RCC 7860 (cell line): ENCODE measurements at places on chromosomes 5 and 9.

- peak; percentile 37 for DNase-seq
These were observed 60.7 kb upstream of the IFNE start for GRCh38 chr9:21542787-21543186.

- no peak for DNase-seq
These were observed 58.8 kb upstream of the IGFBPL1 start for GRCh38 chr9:38482918-38483592.

DNA sequence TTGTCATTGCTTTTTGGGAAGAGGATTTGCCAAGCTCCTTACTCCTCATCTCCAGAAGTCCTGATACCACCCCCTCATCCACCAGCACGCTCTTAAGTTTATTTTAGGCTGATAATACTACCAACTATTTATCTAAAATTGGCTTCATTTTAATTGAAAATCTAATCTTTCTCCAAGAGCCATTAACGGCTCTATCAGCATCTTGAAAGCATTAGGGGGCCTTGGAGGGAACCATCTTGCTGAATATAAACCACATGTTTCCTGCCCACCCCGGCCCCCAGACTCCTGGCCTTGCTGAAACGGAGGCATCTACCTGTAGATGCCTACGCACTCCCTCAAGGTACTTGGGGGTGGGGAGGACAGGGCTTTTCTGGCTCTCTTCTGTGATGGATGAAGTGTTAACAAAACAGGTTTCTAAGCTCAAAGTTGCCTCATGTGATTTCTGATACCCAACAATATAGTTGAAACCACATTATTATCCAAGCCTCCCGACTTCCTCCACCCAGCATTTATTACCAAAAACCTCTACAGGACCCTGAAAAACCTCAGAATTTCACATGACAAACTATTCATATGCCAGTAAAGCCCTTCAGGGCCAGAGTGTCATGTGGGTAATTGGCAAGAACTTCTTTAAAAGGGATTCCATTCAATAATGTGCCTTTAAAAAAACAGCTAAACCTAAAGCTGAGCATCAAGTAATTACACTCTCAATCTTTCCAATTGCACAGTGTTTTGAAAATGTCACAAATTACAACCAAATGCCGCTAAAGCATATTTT, 96.7 kb downstream of the SAXO1 start:
- DNase-seq = no peak

DNA sequence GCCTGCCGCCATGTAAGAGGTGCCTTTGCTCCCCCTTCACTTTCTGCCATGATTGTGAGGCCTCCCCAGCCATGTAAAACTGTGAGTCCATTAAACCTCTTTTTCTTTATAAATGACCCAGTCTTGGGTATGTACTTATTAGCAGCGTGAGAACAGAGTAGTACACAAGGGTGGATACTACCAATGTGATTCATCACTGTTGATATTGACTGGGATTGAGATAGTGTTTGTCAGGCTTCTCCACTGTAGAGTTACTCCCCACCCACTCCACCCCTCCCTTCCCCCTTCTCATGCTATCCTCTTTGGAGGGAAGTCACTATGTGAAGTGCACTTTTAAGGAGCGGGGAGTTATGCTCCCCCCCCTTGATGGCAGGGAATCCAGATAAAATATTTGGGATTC, 11.4 kb upstream of the CRHBP start:
- no peak for DNase-seq

DNA sequence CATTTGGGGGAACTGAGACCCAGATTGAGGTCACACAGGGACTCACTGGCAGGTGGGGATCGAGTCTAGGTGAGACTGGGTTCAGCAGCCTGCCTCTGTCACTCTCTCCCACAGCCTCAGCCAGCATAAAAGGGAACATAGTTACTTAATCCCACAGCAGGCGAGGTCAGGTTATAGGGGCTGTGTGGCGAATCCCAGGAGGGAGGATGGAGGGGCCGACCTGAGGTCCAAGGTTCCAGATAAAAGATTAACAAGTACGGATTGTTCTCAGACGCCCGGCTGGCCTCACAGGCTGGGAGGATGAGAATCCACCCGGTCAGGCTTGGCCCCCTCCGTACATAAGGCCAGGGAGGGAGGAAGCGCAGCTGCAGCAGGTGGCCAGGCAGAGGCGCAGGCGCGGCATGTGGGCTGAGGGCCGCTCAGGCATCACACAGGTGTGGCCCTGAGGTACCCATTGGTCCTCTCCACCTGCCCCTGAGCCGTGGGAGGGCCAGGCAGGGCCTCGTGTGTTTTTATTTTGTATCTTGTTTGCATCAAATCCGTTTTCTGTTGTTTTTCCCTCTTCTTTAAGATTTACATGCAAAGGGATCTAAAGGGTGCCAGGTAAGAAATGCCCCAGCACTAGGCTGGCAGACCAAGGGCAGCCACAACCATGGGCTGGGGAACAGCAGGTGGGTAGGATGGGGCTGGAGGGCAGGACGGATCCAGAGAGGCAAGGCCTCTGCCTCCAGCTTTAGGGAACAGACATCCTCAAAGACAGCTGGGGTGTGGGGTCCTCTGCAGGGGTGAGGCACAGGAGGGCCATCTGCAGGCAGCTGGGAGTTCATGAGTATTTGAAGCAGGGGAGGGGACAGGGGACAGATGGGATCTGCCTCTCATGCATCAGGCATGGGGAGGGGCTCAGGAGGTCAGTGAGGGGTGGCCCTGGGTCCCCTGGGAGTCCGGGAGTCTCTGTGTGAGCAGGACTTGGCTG, 3.6 kb downstream of the SUSD3 start:
- DNase-seq = no peak

DNA sequence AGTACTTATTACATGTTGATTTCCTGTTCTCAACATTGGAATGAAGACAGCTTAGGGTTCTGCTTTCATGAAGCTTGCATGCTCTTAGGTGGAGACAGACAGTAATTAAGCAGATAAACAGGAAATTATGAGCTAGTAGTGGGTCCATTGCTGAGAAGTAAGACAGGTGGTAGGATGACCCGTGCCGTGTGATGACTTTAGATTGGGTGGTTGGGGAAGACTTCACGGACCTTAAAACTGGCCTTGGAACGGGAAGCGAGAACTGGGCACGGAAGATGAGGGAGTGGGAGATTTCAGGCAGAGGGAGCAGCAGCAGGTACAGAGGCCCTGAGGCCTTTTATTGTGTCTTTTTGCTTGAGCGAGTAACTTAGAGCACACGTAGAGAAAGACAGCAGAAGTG, 27.2 kb downstream of the ABL1 start:
- no peak for DNase-seq

- no peak for DNase-seq
These were observed 362.6 kb upstream of the SMC2 start for GRCh38 chr9:103731541-103731940.

DNA sequence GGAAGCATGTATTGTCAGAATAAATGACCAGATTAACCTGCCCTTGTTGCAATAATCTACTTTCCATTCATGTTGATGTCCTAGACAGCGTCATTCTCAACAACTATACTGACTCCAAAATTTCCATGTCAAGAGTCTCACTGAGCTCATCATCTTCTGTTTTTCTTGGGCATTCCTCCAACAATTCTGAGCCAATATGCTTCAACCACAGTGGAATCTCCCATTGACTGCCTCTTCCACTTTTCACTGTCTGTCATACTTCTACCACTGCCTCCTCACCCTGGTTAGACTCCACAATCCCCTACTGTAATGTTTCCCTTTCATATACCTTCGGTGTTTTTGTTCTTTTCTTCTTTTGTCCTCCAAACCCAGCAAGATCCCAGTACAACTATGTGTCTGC, 162.8 kb downstream of the TLE1 start:
- peak; percentile 86 for DNase-seq

DNA sequence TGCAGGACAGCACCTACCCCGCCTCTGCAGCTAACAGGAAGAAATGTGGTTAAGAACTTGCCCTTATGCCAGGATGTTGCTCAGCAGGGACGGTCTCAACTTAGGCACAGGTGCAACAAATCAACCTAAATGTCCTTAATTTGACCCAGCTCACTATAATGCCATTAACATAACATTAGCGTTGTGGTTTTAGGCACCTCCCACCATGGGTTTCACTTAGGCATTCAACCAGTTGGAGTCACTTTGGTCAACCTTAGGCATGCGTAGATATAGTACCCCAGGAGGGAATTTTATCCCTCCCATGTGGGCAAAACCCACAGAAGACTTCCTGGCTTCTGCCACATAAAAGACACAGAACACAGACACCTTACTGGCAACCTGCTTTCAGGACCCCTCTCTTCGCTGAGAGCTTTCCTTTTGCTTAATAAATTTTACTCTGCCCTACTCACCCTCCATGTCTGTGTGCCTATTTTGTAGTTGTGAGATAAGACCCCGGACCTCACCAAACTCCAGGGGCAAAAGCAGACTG, 8.7 kb upstream of the ERAP1 start:
- no peak for DNase-seq

GRCh38 chr9:114180696-114181606, 25.6 kb downstream of the COL27A1 start:
- DNase-seq = no peak

DNA sequence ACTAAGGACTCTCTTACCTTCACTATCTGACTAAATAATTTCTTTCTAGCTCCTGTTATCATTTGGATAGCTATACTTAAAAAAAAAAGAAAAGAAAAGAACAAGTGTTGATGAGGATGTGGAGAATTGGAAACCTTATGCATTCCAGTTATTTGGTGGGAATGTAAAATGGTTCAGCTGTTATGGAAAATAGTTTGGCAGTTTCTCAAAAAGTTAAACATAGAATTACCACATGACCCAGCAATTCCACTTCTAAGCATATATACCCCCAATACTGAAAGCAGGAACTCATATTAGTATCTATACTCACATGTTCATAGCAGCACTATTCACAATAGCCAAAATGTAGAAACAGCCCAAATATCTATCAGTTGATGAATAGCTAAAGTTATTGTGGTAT, 61.1 kb downstream of the GNA14 start:
- no peak for DNase-seq

DNA sequence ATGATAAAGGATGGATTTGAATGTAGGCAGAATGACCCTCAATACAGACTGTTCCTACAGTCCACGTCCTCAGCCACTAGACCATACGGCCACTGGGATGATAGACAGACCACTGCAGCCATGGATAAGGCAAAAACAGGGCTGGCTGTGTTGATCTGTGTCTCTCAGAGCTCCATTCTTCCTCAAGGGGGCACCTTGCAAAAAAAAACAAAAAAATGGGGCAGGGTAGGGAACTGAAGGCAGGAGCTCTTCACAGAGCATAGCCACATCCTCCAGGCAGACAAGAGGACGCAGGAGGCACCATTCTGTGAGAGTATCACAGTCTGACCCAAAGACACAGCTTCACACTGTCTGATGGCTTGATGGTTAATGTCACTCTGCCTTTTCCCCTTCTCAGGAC, 61.2 kb upstream of the GABRP start:
- no peak for DNase-seq

- peak; percentile 66 for DNase-seq
These were observed 98.9 kb downstream of the CFAP95 start for GRCh38 chr9:69919461-69920061.

DNA sequence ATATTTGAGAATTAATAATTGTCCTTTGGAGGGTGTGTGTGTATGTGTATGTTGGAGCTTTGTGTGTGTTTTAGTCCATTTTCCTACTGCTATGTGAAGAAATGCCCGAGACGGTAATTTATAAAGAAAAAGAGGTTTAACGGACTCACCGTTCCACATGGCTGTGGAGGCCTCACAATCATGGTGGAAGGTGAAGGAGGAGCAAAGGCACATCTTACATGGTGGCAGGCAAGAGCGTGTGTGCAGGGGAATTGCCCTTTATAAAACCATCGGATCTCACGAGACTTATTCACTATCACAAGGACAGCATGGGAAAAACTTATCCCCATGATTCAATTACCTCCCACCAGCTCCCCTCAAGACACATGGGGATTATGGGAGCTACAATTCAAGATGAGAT, 44.1 kb downstream of the TMC1 start:
- no peak for DNase-seq

DNA sequence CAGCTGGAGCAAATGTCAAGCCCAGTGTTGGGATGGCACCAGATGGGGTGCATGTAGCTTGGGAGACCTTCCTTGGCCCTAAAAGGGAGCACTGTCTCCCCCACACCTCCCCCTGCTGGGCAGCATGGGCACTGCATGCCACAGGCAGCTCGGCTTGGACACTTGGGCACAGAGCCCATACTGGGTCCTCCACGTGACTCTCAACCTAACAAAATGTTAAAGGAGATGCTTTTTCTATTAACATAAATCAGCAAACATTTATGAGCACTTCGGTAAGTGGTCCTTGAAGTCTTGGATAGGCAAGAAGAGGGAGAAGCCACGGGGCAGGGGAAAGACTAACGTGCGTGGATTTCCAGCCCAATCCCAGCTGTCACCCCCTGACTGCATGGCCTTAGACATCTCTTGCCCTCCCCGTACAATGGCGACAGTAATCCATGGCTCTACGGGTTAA, 23.9 kb upstream of the MAPK9 start:
- no peak for DNase-seq

GRCh38 chr5:122702524-122702875, 72.4 kb upstream of the SNX2 start:
- DNase-seq = no peak

- DNase-seq = no peak
These were observed 43.3 kb downstream of the EXOSC2 start for GRCh38 chr9:130736834-130737233.

- DNase-seq = no peak
These were observed 3.5 kb downstream of the DBN1 start for GRCh38 chr5:177469750-177470525.

DNA sequence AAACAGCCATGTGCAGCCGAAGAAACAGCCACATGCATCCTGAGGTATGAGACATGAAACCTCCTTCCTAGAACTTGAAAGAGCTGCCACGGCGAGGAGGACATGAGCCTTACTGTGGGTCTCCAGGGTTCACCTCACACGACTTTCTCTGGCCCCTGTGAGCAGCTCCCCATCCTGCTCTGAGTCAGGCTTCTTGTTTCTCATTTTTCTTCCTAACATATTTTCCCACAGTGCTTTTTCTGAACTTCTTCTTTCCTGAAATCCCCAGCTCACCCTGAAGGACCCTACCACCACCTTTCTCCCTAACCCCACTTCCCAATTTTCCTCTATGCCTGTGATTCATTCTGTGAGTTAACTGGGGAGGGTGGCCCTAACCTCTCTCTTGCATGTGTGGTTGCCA, 33.7 kb upstream of the ADRB2 start:
- DNase-seq = peak; percentile 37

DNA sequence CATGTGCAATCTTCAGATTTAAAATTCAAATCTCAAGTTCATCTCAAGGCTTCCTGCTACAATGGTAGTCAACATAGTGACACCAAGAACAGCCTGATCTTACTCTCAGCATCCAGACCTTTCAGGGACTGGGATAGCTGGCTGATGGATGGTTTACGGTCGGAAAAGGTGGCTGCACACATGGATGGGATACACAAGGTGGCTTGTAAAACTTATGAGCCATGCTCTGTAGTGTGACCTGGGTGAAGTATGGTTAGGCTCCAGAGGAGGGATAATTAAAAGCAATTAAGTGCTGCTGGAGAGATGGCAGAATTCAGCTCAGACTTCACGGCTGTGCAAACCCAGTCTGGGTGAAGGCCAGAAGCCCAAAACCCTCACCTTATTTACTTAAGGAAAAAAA, 379.5 kb downstream of the NFIB start:
- no peak for DNase-seq

- DNase-seq = no peak
These were observed 47.5 kb downstream of the PBX3 start for GRCh38 chr9:125794708-125795107.
